ENCODE measurements at places on chromosomes 2 and 18.

- no peak for DNase-seq
These were observed 134.8 kb downstream of the CMPK2 start for GRCh38 chr2:6730649-6731532.

- no peak for DNase-seq
These were observed 48.8 kb upstream of the LPIN2 start for GRCh38 chr18:3061581-3062312.

GRCh38 chr2:218516614-218517013 lies 51.5 kb downstream of the USP37 start:
- no peak for DNase-seq

GRCh38 chr2:96928277-96928781 lies 58.1 kb downstream of the FAM178B start:
- DNase-seq, result no peak

- no peak for DNase-seq
These were observed 118.2 kb upstream of the SEC11C start for GRCh38 chr18:59021500-59021899.

GRCh38 chr2:8543060-8543382 lies 138.8 kb upstream of the ID2 start:
- DNase-seq, result no peak

DNA sequence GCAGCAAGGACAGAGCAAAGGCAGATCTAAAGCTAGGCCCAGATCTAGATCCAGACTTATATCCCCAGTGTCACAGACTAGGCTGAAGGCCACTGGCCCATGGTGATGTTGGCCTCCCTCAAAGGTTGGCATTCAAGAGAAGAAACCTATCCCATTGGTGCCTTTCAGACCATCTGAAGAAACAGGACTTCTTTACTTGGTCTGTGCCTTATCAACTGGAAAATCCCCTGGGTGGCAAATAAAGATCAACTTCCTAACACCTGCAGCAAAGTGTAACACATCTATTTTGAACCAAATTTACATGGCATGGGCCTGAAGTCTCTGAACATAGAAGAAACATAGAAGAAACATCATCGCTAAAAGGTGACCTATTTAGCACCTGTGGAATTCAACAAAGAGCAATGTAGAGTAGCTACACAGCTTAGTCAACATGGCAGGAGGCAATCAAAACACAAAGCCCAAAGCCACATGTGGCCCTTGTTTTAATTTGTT lies 35.8 kb downstream of the METTL4 start:
- no peak for DNase-seq

GRCh38 chr2:1147873-1148612 lies 197.4 kb downstream of the SNTG2 start:
- DNase-seq, result no peak

DNA sequence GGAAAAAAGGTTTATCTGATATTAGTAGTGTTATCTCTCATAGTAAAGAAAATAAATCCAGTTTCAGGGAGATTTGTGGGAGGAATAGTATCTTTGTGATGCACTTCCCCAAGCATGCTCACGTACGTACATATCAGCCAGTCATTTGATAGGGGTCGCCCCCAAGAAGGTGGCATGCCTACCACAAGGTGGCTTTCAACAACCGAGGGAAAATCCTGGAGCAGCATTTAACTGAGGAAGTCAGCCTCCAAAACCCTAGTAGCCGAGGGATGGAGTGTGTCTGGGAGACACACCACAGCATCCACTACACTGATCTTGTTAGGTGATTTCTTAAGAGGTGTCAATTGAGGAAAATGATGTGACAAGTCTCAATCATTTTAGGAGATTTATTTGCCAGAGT lies 623.9 kb downstream of the NYAP2 start:
- DNase-seq, result no peak

DNA sequence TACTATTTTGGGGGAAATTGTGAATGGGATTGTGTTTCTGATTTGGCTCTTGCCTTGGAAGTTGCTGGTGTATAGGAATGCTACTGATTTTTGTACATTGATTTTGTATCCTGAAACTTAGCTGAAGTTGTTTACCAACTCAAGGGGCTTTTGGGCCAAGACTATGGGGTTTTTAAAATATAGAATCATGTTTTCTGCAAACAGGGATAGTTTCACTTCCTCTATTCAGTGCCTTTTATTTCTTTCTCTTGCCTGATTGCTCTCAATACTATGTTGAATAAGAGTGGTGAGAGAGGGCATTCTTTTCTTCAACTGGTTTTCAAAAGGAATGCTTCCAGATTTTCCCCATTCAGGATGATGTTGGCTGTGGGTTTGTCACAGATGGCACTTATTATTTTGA lies 1383.8 kb upstream of the ACVR2A start:
- no peak for DNase-seq

DNA sequence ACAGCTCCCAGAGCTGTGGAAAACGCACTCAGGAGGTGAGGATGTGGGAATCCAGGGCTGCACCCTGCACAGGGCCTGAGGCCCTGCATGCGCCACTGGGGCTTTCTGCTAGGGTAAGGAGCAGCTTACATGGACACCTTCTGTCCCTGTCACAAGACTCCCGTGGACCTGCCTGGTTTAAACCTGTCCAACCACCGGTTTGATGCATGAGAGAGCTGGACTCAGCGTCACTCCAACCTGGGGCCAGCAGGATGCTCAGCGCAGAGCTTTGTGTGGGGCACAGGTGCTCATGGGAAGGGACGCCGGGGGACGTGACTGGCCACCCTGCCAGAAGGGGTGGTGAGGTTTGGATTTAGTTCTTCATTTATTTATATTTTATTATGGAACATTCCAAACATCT lies 24.2 kb downstream of the SNORC start:
- no peak for DNase-seq

GRCh38 chr2:25201265-25201664 lies 32.9 kb upstream of the POMC start:
- no peak for DNase-seq

DNA sequence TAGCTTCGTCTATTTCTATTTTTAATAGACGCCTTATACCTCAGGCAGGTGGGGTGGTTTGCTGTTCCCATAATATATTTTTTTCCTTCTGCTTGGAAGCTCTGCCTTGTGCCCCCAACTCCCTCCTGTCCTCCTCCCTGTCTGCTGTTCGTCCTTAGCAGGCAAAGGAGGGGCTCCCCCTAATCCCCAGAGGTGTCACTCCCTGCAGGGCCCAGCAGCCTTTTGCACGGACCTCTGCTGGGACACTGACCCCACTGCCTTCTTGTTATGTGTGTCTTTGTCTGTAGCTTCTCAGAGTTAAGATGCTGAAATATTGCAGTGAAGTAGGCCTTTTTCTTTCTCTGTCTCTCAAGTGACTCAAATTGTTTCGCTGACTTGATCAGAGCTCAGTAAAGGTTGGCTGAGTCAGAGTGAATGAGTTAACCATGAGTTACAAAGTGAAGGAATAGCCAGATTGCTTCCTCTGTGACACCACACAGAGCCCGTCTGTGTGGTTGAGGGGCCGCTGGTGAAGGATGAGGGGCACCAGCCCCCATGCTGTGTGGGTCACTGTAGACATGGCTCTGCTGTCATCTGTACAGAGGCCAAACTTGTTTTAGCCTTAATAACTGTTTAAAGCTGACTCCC lies 47.7 kb downstream of the PRKCE start:
- no peak for DNase-seq

- DNase-seq, result no peak
These were observed 206.2 kb downstream of the RPIA start for GRCh38 chr2:88897715-88898114.

Measured in NCI-H2081 treated with DMSO at 0.1 percent for 48 hours (cell line).